Mesenteric fat pad (tissue), 1 donor: ENCODE measurements at places on chromosomes 7 and 10.

DNA sequence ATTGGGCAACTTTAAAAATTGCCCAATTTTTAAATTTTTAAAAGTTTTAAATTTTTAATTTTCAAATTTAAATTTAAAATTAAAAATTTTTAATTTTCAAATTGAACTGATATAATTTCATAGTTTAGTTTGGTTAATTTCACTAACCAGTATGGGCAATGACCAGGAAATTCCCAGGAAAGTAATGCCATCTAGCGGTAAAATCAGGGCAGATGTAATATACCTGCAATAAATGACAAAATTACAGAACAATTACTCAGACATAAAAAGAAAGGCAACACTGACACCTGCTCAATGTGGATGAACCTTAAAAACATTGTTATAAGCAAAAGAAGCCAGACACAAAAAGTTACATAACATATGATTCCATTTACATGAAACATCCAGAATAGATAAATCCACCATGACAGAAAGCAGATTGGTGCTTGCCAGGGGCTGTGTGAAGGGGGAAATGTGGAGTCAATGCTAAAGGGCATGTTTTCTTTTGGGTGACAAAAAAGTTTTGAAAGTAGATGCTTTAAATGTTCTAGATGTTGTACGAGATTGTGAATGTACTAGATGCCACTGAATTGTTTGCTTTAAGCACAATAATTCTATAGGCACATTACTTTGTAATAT lies 28.6 kb upstream of the SLC16A12 start:
- DNase-seq, result no peak

DNA sequence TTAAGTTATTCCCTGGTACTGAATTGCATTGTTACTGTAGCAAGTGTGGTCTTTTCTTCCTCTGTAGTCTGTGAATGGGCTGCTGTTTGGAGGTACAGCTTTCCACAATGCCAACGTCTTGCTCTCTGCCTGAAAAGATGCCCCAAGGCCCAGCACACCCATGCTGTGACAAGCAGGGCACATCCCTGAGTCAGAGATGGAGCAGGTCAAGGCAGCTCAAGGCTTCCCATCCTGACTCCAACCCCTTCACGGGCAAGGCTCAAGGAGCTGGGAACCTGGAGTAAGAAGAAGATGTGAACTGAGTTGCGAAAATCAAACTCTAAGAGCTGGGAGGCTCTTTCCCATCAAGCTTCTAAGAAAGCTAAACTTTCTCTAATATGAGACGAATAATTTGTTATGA lies 27.2 kb downstream of the SVIL start:
- DNase-seq, result no peak

DNA sequence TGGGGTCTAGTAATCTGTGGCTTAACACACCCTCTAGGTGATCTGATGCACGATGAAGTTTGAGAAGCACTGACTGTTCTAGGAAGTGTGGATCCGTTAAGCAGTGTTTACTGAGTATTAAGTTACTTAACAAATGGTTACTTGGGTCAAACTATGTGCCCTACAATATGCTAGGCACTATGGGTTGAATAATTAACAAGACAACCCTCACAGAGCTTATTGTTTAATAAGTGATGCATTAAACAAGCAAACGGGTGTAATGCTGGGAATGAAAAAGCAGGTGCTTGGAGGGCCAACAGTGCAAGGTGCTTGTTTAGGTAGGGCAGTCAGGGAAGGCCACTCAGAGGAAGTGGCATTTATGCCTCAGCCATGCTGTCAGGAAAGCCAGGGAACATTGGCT lies 378.0 kb upstream of the PODXL start:
- no peak for DNase-seq

DNA sequence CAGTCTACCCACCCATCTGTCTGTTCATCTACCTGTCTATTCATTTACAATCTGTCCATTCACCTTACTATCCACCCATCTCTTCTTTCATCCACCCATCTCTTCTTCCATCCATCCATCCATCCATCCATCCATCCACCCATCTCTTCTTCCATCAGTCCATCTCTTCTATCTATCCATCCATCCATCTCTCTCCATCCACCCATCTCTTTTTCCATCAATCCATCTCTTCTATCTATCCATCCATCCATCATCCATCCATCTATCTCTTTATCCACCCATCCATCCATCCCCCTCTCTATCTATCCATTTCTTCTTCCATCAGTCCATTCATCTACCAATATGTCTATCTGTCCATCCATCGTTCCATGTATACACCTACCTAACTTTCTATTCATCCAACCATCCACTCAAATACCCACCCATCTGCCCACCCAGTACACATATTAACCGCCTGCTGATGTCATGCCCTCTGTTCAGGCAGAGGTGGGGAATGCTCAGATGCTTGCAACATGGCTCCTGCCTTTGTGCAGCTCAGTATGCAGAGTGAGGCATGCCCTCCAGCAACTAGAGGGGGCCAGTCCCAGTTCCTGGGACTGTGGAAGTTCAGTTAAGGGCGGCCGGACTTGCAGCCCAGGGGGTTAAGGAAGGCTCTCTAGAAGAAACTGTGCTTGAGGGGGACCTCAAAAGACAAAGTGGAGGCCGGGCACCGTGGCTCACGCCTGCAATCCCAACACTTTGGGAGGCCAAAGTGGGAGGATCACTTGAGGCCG lies 11.3 kb upstream of the MLXIPL start:
- no peak for DNase-seq

DNA sequence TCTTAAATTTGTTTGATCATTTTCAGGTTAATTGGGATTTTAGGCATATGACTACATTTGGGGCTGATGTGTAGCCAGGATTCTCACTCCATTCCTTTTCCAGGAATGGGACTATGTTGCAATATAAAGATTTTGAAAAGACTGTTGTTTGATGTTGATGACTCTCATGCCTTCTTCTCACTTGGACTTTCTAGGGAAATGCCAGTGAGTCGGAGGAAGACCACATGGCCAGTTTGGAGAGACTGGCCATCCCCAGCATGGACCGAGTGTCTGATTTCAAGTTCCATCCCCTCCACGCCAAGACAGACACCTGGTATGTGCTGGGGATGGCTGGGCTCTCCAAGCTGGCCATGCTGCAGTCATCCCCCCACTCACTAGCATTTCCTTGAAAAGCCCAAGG lies 5.5 kb downstream of the IGFBP3 start:
- no peak for DNase-seq

- DNase-seq, result peak; percentile 39
These were observed 491 bp upstream of the SH2D4B start for GRCh38 chr10:80537086-80537735.

DNA sequence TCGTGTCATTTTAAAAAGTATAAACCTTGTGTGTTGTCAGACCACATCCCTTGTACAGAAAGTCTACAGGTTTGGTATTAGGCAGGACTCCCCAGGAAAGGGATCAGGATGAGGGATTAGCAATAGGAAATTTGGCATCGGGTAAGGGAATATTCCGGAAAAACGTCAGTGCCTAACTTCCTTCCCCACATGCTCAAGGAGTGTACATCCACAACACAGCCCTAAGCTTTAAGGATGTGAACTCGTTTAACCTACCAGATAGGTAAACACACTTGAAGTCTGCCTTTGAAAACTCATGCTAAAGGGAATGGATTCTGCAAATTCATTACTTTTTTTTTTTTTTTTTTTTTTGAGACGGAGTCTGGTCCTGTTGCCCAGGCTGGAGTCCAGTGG lies 194.9 kb downstream of the SKIDA1 start:
- no peak for DNase-seq

DNA sequence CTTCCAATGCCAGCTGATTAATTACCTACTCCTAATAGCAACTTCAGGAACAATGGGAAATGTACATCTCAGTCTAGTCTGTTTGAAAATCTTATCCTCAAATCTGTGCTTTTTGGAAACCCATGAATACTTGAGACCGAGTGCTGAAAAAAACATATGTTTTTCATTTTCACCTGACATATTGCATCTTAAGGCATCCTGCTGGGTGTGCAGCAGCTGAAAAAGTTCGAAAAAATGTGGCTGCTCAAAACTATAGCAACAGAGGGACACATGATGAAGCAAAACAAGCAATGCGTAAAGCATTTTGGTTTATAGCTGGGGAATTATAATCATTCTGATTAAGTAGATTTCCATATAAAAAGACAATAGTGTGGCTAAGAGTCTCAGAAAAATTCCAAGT lies 218.0 kb downstream of the CREB5 start:
- no peak for DNase-seq

DNA sequence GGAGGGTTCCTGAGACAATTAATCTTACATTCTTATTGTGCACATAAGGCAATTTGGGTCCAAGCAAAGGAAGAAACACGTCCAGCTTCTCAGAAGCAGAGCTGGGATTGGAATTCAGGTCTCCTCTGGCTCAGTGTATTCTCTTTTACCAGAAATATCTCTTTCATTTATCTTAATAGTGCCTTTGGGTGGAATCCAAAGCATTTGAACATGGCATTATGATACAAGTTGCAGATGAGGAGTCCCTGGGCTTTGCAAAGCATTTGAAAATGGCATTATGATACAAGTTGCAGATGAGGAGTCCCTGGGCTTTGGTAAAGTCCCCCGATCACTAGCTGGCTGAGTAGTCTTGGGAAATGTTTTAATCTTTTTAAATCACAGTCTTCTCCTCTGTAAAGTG lies 30.0 kb upstream of the PTN start:
- DNase-seq, result no peak

- no peak for DNase-seq
These were observed 35.8 kb downstream of the LAMB4 start for GRCh38 chr7:108094346-108094745.

DNA sequence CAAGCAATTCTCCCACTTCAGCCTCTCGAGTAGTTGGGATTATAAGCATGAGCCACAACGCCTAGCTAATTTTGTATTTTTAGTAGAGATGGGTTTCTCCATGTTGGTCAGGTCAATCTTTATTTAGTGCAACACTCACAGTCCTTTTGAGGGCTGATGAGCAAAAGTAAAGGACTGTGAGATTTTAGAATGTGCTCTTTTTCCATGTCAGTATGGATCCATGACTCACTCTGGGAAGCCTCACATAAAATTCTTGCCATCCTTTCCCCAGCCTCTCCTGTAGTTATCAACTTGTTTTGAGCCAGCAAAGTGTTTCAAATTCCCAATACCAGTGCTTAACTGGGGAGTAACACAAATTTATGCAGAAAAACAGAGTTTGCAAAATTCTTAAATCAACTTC lies 135.8 kb upstream of the CXCL12 start:
- no peak for DNase-seq

DNA sequence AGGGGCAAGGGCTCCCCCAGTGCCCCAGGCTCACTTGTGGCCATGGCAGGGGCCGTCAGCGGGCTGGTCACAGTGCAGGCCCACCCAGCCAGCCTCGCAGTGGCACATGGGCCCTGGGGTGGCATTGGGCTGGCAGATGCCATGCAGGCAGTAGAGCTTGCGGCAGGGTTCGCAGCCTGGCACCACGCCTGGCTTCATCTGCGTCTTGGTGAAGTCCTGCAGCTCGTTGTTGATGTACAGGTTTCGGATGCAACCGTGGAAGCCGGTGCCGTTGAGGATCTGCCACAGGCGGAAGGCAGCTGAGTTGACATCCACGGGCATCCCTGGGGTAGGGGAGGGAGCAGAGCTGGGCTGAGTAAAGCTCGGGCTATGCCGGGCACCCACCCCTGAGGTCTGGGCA lies 170.6 kb downstream of the LCOR start:
- no peak for DNase-seq

DNA sequence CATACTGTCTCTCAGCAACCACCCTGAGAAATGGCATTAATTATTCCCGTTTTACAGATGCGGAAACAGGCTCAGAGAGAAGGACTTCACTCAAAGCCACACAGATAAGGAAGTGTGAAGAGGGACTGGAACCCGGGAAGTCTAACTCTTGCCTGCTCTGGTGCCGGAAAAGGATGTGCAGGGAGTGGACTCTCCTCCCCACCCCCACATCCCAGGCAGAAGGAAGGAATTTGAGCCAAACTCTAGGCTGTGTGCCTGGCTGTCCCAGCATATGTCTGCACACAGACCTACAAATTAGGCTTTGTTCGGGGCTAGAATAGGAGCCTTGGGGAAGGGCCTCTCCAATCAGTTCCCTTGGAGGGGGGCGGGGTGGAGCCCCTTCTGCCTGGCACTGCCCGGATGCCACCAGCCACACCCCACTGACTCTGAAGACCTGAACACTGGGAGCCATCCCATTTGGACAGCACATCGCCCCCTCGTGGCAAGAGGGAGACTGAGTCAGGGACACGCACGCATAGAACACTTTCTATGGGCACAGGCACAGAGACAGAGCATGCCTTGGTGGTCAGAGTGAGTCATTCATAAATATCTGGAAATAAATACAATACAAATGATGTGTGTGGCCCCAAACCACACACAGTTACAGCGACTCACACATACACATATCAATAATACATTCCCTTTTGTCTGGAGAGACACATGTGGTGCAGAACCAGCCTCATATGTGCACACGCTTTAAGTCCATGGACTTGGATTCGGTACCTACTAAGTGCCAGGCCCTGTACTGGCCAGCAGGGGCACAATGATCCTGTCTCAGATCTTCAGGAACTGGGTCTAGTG lies 13.1 kb downstream of the LZTS2 start:
- DNase-seq, result peak; percentile 94

GRCh38 chr7:34991938-34992840 lies 45.1 kb downstream of the DPY19L1 start:
- DNase-seq, result no peak

DNA sequence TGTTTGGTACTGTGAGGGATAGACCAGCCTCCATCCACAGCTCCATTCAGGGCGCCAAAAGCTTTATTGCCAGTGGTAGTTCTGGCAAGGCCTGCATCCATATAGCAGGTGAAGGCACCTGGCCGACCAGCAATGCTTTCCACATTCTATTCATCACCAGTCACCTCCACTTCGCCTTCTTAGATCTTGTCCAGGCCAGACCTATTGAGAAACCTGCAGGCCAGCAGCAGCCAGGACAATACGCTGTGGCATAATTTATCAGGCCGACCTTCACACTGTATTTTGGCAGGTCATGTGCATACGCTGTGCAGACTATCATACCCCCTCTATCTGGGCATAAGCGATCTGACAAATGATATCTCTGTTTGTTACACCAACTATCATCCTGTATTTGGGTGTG lies 15.2 kb upstream of the KNDC1 start:
- no peak for DNase-seq

DNA sequence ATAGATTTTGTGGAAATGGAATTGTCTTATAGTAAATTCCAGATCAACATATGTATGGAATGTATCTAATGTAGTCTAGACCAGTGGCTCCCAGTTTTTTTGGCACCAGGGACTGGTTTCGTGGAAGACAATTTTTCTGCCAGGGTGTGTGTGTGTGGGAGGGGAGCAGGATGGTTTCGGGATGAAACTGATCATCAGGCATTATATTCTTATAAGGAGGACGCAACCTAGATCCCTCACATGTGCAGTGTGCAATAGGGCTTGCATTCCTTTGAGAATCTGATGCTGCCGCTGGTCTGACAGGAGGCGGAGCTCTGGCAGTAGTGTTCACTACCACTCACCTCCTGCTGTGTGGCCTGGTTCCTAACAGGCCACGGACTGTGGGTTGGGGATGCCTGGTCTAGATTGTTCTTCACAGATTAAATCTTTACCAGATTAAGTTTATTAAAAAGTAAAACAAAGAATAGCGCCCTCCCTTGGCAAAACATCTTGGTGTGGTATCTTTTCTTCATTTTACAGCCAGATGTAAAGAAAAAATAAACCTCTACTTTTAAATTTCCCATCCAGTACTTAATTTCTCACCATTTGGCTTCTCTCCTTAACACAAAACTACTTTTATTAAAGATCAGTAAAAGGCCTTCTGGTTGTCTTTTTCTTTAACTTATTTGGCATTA lies 48.4 kb downstream of the SEPTIN7 start:
- DNase-seq, result no peak
